Inflammatory macrophage treated with lipopolysaccharide for 4 hours (primary cell): ENCODE measurements at places on chromosomes 6 and 20.

DNA sequence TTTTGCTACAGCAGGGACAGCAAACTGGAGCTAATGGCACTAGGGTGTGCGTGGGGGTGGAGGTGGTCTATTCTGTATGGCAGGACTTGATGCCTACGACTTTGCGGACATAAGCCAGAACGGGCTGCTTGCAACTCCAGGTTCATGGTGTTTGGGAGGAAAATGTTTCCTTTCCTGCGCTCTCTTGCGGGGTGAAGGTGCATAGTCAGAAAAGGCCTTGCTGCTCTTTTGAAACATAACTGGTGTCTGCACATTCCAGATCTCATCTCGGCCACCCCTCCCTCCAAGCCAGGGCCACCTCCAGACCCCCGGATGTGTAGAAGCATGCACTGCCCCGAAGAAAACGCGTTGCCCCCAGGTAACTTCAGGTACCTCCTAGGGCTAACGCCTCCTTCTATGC, 8.1 kb downstream of the FOXA2 start:
- no peak for DNase-seq

DNA sequence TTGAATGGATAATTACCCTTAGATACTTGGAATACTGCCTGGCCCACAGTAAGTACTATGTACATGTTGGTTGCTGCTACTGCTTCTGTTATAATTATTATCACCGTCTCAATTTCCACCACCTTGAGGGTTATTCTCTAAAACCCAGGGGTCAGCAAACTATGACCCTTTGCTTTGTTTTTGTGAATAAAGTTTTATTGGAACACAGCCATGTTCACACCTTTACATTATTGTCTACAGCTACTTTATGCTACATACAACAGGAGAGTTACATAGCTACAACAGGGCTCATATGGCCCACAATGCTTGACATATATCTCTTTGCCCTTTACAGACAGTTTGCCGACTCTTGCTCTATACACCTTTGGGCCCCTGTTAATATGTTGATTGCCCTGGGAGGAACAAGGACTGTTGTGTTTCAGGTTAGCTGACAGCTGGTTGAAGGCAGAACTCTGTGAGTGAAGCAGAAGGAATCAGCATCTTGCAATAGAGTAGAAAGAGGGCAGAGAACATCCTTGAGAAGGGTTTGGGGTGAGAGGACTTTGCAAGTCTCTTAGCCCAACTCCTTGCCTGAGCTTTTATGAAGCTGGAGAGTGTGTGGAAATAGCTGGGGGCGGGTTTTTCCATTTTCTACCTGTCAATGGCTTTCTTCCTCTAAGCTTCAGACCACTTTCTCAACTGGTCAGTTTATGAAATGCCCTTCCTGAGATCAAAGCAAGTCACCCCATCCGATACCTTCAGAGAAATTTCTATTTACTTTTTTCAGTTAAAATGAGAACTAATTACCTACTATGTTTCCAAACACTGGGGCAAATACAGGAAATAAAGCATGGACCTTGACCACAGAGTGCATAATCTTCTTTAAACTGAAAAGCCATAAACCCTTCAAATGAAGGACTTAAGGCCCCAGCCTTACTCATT, 3.5 kb upstream of the MEP1A start:
- no peak for DNase-seq

DNA sequence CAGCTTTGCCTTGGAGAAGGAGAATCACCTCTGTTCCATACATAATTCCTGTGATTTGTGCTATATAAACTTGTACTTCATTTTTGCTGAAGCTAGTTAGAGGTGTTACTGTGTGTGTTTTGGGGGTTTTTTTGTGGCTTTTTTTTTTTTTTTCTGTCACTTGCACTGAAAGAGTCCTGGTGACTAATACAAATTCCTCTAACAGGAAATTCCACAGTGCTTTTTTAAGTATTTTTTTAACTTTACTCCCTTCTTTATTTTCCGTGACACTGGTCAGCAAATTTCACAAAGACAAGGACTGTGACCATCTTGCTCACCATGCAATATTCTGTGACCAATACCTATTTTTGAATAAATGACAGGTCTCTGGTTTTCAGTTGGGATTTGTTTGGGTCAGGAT, 110.5 kb downstream of the ISM1 start:
- no peak for DNase-seq

DNA sequence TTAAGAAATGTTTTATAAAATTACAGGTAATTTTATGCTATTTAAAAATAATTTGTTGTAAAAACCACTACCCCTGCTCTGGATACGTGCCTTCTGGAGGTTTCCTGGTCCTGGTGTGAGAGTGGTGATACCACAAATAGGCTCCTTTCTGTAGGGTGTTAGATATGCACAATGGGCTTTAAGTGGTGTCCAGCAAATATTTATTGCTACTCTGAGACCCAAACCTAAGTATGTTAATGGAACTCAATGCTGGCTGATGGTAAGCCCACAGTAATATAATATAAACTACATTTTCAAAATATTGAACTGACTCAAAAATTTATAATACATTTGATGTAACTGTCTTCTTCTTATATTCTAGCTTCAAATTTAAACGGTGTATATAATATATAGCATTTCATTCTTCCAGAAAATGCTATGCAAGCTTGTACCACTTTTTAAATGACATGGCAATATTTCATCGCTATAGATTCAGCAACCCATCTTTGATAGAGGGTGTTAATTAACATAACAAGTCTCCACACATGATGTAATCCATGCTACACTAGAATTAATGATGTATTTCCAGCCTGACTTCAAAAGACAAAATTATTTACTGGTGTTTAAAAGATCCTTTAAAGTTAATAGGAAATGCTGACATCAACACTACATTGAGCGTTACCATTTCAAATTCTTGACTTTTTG, 161.9 kb downstream of the DST start:
- DNase-seq = no peak

DNA sequence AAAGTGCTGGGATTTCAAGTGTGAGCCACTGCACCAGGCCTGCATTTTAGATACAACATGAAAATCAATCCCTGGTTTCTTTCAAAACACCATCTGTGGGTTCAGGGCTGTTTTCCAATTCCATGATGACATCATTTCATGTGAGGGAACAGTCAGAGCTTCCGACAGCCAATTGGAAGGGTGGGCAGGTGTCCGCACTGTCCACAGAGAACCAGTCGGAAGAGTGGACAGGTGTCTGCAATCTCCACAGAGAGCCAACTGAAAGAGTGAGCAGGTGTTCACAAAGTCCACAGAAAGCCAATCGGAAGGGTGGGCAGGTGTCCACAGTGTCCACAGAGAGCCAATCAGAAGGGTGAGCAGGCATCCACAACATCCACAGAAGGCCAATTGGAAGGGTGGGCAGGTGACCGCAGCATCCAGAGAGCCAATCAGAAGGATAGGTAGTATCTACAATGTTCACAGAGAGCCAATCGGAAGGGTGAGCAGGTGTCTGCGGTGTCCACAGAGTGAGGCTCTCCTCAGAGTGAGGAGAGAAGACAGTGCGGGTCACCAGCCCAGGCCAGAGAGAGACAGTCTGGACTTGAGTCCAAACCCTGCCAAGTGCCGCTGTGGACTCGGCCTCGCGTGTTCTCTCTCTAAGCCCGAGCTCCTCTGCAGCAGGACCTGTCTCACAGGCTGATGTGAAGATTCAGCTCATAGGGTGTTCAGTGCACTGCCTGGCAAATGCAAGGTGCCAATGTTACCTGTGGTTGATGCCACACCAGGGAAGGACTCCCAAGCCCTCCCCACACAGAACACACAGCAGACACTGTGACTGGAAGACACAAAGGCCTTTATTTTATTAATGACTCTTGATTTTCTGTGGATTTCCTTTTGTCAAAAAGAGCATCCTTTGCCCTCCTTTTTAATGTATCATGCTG, 57.3 kb downstream of the DLL1 start:
- no peak for DNase-seq

GRCh38 chr6:69584913-69585729, 211.7 kb downstream of the LMBRD1 start:
- no peak for DNase-seq

GRCh38 chr6:137816133-137816579, 50.9 kb upstream of the TNFAIP3 start:
- peak; percentile 95 for DNase-seq

GRCh38 chr6:3517350-3517749, 60.5 kb upstream of the SLC22A23 start:
- peak; percentile 7 for DNase-seq

GRCh38 chr6:32291543-32291942, 67.7 kb upstream of the NOTCH4 start:
- DNase-seq = peak; percentile 36

DNA sequence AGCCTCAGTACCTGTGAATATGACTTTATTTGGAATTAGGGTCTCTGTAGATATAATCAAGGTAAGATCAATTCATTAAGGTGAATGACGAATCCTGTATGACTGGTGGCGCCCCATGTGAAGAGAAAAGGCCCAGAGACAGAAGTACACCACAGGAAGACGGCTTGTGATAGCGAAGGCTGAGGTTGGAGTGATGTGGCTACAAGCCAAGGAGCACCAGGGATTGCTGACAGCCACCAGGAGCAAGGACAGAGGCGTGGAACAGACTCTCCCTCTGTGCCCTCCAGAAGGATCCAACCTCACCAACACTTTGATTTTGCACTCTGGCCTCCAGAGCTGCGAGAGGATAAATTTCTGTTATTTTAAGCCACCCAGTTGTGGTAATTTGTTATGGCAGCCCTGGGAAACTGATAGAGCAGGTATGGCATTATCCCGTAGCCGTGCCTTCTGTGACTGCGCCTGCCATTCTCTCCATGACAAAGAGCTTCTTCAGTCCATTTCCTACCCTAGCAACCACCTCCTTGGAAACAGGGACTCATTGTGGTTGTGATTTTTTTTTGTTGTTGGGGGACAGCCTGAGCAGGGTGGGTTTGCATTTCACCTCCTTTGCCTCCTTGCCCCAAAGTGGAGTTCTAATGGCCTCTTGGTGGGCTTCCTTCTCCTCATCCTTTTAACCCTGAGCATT, 29.6 kb downstream of the PTK7 start:
- DNase-seq = no peak

GRCh38 chr6:127198549-127198948, 68.1 kb upstream of the RNF146 start:
- DNase-seq = peak; percentile 84

DNA sequence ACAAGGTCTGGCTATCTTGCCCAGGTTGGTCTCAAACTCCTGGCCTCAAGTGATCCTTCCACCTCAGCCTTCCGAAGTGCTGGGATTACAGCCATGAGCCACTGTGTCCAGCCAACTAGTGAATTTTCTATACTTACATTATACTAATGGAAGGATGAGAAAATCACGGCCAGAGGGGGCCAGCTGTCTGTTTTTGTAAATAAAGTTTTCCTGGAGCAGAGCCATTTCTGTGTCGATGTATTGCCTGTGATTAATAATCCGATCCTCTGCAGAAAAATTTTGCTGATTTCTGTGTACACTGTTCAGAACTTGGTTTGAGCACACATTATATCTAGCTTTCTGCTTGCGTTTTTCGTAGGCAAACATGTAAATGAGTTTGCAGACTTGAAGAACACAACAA, 28.8 kb downstream of the PTPRT start:
- no peak for DNase-seq

DNA sequence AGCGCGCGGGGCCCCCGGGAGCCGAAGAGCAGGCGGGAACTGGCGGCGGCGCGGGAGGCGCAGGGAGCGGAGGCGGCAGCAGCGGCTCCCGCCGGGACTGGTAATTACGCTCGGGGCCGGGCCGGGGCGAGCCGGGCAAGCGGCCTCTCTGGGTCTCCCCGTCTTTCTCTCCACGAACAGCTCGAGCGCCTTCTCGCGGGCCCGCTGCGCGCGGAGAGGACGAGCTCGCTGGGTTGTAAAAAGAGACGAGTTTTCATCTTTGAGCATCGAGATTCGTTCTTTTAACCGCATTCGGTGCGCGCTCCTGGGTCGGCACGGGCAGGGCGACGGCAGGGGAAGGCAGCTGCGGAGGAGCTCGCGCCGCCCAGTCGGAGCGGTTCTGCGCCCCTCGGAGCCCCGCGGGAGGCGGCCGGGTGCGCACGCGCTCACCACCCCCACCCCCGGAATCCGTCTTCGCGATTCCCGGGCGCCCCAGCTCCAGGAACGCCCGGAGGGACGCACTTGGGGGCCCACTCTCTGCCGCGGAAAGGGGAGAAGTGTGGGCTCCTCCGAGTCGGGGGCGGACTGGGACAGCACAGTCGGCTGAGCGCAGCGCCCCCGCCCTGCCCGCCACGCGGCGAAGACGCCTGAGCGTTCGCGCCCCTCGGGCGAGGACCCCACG, 38.0 kb downstream of the YTHDF1 start:
- no peak for DNase-seq

- DNase-seq = no peak
Observed at GRCh38 chr20:50054626-50055511, 58.1 kb downstream of the UBE2V1 start.

GRCh38 chr6:35624341-35625070, 64.2 kb downstream of the FKBP5 start:
- DNase-seq = no peak

DNA sequence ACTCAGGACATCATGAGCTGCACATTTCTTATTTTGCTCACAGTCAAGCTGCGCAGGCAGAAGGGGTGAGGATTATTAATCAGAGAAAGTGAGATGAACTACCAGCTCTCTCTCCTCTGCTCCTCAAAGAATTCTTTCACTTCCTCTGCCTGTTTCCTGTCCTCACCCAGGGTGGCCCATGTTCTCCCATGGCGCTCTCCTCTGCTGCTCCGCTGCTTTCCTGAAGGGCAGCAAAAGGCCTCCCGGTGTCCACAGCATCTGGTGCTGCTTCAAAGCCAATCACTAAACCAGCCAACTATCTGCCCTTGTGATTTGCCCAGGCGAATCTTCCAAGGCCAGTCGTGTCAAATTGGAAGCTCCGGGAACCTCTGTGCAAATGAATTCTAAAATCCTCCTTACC, 324.2 kb downstream of the TPBG start:
- no peak for DNase-seq

DNA sequence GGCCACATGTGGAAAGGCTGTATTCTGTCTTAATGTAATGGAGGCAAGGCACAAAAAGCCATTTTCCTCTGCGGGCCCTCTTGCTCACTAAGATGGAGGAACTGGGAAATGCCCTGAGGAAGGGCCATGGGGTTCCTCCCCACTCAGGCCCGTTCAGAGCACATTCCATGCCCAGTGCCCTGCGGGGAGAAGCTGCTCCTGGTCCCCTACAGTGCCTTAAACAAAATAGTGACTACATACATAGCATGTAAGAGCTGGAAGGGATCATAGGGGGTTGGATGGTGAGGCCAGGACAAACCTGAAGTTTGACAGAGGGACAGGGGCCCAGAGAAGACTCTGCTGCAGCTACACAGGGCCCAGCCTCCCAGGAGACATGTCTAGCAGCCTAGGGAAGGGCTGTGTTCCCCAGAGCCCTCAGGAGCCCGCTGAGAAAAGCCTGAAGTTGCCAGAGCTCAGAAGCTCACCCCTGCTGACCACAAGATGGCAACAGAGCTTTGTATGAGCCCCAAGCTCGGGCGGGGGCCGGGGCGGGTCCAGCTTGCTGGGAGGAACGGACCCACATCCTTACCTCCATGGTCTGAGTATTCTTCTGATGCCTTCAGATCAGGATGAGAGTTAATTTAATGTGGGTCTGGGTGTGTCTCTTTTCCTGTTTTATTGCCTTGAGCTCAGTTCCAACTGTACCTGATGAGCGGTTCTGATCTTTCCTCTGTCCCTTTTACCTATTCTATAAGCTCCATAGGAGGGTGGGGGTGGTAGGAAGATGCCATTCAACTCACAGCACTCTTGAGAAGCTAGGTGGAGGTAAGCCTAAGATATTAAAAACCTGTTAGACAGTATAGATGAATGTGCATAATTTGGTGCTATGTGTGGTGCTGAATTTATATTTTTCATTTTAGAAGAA, 242.9 kb downstream of the CDC5L start:
- DNase-seq = peak; percentile 47
